ENCODE measurements at places on chromosomes 7 and 10. TPM values are rescaled to one million over a fixed set of nuclear protein-coding genes. Genes with fewer than 3 reads are reported as not detected.

GRCh38 chr7:73349763-73350162 lies 21.8 kb downstream of the FKBP6 start:
- no peak for DNase-seq

DNA sequence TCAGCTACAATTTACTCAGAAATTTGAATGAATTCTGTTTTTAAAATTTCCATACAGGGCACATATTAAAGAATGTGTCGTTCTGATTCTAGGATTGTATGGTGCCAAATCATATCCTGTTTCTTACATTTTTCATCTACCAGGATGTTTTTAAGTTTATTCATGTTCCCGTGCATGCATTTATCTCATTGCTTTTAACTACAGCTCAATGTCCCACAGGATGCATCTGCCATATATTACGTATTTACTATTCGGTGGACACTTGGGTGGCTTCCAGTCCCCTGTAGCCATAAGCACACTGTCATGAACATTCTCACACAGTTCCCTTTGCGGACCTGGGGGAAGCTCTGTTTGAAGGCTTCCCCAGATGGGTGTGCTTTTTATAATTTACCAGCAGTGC lies 122.3 kb downstream of the CCDC71L start:
- DNase-seq = peak; percentile 99

DNA sequence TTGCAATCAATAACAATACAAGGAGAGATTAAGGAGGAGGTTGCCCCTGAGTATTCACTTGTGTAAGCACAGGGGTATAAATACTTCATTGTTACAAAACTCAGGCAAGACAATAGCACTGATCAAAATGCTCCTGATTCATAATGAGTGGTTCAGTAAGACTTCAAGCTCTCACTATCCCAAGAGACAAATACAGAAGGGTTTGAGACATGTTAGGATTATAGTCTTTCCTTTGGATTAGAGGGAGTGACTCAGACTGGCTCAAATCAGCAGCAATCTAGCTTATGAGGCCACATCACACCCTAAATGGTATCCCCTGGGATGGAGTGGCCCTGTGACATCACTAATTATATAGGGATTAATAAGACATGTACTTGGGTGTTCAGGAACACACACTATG lies 167.2 kb upstream of the HGF start:
- DNase-seq = no peak

DNA sequence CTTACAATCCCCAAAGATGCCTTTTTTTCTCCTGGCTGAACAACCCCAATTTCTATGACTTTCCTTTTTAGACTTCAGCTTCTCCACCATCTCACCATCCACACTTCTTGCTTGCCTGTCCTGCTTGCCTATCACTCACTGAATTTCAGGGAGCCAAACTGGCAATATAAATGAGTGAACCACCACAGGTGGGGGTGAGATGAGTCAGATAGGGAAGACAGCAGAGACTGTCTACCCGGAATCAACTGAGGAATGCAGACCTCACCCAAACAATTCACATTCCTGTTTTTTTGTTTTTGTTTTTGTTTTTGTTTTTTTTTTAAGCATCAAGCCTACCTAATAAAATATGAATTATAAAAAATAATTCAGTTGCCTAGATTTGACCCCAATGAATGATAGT lies 273.8 kb downstream of the NRG3 start:
- DNase-seq = no peak

Gene CTNNA3
- total RNA-seq = 0.13 TPM

Gene TRPV5
- total RNA-seq = not detected

Gene SERPINE1
- total RNA-seq = 88.2 TPM

Data from dermis microvascular lymphatic vessel endothelial cell (primary cell).